ENCODE measurements at places on chromosomes 6 and 20.

GRCh38 chr6:25619217-25619616, 32.8 kb upstream of the SCGN start:
- no peak for DNase-seq

DNA sequence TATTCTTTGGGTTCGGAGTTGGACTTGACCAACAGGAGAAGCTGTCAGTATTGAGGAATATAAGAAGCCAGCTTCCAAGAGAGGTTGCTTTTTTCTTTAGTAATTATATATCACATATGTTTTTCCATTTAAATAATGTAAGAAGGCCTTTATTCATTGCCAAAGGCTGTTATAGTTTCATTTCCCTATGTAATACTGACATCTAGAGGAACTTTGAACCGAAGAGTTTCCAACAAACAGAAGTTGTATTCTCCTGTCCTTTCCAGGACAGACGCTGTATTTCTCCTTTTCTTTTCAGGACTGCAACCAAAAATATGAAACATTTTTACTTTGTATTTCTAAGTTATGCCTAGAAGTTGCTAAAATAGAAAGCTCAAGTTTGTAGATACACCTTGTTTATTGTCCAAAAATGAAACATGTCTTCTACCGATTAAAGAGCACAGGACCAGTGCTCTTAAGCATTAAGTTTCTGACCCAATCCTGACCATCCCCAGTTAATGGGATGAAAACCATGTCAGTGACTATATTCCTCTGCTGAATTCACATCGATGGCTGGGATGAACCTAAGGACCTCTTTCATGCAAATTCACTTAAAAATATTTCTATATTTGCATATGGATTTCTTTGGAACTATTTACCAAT, 55.1 kb downstream of the MYLK4 start:
- no peak for DNase-seq

GRCh38 chr20:32559753-32560380, 25.3 kb downstream of the NOL4L start:
- DNase-seq = no peak

DNA sequence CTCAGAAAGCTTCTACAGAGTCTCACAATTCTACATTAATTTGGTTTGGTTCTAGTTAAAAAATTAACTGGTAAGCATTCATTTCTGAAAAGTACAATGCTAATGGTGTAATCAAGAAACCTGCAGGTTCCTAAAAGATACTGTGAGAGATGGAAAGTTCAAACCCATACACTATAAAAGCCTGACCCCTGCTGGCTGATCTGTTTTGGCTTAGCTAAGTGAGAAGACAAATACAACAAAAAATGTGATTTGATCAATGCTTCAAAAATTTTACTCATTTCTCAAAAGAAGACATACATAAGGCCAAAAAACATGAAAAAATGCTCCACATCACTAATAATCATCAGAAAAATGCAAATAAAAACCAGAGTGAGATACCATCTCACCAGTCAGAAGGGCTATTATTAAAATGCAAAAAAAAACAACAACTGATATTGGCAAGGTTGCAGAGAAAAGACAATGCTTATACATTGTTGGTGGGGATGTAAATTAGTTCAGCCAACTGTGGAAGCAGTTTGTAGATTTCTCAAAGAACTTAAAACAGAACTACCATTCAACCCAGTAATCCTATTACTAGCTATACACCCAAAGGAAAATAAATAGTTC, 102.8 kb downstream of the MOXD1 start:
- no peak for DNase-seq

GRCh38 chr6:6689400-6690143, 101.1 kb downstream of the LY86 start:
- no peak for DNase-seq

DNA sequence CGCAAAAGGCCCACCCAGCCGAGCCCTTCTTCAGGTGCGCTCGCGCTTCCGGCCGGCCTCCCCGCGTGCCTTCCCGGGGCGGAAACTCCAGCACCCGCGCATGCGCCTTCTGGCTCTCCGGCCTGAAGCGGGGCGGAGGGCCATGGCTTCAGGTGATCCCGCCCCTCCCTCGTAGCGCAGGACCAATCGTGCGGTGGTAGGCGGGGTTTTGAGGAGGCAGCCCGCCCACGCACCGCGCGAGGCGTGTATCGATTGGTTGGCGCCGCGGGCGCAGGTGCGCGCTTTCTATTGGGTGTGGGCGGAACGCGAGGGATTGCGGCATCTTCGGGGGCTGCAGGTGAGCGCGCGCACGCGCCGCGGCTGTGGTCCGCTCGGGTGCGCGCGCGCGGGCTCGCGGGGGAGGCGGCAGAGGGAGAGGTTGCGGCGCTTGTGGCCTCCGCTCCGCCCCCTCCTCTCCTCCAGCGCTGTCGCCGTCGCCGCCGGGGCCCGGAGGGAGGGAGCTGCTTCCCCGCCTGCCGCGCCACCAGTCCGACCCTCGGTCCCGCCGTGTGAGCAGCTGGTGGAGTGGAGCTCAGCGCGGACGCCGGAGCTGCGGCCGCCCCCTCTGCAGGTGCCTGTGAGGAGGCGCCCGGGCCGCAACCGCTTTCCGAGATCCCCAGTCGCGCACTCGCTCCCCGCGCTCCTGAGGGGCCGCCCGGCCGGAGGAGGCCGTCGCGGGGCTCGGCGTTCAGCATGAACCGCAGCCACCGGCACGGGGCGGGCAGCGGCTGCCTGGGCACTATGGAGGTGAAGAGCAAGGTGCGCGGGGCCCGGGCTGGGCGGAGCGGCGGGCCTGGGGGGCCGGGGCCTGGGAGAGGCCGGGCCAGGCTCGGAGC, at the start of gene PARD6B:
PARD6B (plus strand) TSS at position 526 of the 875 bp plus-strand sequence; CDS start at position 733, 207 bp downstream.
- peak; percentile 100 for DNase-seq

GRCh38 chr20:62952968-62953838, 694 bp downstream of the SLC17A9 start:
- DNase-seq = no peak

DNA sequence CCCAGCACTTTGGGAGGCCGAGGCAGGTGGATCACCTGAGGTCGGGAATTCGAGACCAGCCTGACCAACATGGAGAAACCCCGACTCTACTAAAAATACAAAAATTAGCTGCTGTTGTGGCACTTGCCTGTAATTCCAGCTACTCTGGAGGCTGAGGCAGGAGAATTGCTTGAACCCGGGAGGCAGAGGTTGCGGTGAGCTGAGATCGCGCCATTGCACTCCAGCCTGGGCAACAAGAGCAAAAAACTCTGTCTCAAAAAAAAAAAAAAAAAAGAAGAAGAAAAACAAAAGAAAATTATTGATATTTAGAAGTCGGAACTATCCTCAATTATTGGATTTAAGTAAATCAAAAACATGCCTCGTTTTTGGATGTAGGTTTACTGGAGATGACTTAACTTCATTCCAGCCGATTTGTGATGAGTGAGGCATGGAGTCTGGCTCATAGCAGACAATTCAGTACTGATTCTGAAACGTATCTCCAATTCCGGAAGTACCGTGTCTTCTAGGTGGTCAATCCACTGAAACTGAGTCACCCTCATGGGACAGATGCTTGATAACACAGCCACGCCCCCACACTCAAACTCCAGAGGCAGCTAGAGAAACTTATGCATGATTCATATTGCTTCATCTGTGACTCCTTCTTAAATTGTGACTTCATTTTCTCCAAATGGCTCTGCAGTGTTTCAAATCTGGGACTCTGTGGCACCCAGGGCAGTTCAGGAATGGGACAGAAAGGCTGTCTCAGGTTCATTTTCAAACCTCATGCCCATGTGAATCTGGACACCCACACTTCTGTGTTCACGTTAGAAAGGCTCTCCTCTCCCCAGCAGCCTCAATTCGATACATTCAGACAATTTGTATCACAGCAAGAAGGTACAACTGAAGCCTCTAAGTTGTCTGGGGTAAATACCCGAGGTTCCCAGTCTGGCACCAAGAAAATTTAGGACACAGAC, 110.4 kb upstream of the ARMC2 start:
- no peak for DNase-seq

- no peak for DNase-seq
Observed at GRCh38 chr6:139515511-139515910, 141.1 kb upstream of the CITED2 start.

- no peak for DNase-seq
Observed at GRCh38 chr20:23915844-23916243, 36.3 kb upstream of the CST5 start.

- no peak for DNase-seq
Observed at GRCh38 chr6:137896647-137897046, 29.6 kb downstream of the TNFAIP3 start.

DNA sequence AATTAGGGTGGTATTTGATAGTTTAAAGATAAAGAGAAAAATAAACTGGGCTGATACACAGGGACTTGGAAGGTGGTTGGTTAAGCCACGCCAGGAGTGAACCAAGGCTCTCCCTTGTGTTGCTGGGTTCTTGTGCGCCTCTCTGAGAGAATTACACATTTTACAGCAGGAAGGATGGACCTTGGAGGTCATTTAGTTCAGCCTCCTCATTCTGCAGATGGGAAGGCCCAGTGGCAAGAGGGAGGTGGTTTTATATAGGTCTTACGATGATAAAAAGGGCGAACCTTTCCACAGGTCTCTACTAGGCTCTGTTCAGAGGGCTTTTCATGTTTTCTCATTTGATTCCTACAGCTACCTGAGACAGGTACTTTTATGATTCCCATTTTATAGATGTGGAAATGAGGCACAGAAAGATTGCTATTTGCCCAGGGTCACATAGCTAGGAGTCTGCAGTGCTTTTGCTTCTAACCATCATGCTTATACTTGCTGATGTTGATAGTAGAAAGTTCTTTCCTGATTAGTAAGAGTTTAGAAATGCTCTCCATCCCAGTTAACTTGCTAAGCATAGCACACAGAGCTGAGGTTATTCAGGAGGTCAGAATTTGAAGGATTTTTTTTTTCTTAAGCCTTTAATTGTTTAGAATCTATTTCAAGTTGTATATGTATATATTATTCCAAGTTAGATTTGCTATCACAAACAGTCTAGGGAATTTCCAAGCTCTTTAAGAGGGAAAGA, 12.8 kb downstream of the HIVEP1 start:
- no peak for DNase-seq

GRCh38 chr6:108632441-108632840, 71.7 kb downstream of the FOXO3 start:
- DNase-seq = no peak

- DNase-seq = no peak
Observed at GRCh38 chr6:53461041-53461656, 83.8 kb downstream of the GCLC start.

Measured in stimulated activated CD4-positive, alpha-beta T cell treated with anti-CD3 and anti-CD28 coated beads, Interleukin-15, amount 100 ng/mL, for 1 hour (primary cell).